CD4-positive, alpha-beta T cell (primary cell): ENCODE measurements at places on chromosomes 5 and 9.

DNA sequence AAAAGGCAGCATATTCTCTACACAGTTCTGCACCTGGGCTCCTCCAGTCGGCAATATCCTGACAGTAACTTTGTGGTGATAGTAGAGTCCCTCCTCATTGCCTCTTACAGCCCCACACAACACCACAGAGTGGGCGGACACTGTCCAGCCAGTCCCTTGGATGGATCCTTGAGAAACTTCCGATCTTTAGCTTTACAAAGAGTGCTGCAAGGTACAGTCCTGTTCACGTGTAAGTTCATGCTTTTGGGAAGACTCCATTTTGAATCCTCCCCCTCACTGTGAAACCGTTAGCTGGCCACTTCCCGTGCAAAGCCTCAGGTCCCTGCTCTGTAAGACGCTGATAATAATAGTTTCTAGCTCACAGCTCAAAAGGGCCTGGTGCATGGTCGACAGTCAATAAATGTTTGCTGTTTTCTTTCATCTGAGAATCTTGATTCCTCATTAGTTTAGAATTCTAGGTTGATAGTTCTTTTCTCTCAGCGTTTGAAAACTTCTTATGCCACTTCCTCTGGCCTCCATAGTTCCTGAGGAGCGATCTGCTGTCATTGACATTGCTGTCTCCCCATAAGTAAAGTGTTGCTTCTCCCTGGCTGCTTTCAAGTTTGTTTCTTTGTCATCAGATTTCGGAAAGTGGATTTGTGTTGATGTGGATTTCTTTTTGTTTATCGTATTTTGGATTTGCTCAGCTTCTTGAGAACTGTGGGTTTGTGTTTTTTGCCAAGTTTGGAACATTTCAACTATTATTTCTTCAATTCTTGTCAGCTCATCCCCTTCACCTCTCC, 82.9 kb downstream of the COL23A1 start:
- H3K4me1 ChIP-seq = no peaks in the 10 kb centered on the region
- H3K4me3 ChIP-seq = no peak overlapping the region
- no peaks in the 10 kb centered on the region for H3K36me3 ChIP-seq
- H3K27ac ChIP-seq = no peak overlapping the region
- DNase-seq = no peak
- H3K27me3 ChIP-seq = no peaks in the 10 kb centered on the region

DNA sequence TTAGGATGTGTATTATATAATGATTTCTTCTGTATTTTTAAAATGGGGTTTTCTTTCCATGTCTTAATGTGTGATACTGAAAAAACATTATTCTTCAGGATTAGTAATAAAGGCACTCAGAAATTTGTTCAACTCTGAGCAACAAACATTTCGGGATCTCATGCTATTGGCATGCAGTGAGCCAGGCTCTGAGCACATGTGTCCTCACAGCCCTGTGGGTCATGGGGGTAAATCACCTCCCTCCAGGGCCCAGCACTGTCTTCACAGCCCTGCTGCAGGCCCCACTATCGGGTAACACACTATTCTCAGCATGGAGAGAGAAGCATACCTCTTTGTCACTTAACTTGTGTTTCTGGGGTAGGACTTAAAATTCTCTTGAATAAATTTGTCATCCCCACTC, 14.0 kb downstream of the TMEM174 start:
- no peaks in the 10 kb centered on the region for H3K36me3 ChIP-seq
- no peaks in the 10 kb centered on the region for H3K4me1 ChIP-seq
- H3K4me3 ChIP-seq = no peak overlapping the region
- DNase-seq = no peak
- no peak overlapping the region for H3K27ac ChIP-seq
- H3K27me3 ChIP-seq = peaks cover 26% of the 10 kb centered on the region

GRCh38 chr5:107673039-107673367, 2.3 kb upstream of the EFNA5 start:
- H3K4me1 ChIP-seq = peaks cover 41% of the 10 kb centered on the region
- peak overlapping the region; percentile 42 for H3K4me3 ChIP-seq
- H3K36me3 ChIP-seq = no peaks in the 10 kb centered on the region
- no peak overlapping the region for H3K27ac ChIP-seq

DNA sequence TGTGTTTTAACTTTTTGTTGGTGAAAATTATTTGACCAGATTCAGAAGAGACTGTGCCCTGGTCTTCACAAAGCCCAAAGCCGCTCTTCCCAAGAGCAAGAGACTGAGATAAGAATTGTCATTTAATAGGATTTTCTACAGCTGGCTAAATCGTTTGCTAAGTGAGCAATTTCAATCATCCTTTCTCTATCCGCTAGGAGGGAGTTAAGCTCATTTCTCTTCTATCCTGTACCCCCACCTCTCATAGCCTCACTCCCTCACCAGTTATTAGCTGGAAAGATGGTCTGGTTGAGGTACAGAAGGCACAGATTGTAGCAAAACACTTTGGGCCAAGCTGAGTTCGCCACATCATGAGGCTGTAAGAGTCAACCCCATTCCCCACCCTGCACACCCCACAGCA, 43.0 kb upstream of the SIL1 start:
- H3K27ac ChIP-seq = no peak overlapping the region
- H3K4me1 ChIP-seq = peaks cover 1% of the 10 kb centered on the region
- no peaks in the 10 kb centered on the region for H3K36me3 ChIP-seq
- H3K27me3 ChIP-seq = no peaks in the 10 kb centered on the region
- no peak overlapping the region for H3K4me3 ChIP-seq

DNA sequence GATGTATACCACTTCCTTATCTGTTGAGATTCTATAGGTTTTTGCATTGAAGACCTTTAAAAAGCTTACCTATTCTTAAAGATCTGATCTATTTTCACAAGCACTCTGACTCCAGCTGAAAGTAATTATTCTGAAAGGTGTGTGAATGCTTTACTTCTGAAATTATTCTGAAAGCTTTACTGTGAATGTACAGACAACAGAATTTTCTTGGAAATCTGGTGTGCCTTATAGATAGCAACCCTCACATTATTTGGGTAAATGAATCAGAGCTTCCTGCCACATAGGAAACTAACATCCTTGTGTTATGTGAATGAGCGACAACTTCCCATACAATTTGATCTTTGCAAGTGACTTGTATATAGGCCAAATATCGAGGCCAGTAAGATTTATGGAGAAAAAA, 6.5 kb downstream of the CDO1 start:
- H3K4me1 ChIP-seq = no peaks in the 10 kb centered on the region
- DNase-seq = no peak
- H3K4me3 ChIP-seq = no peak overlapping the region
- H3K27me3 ChIP-seq = peaks cover 10% of the 10 kb centered on the region
- H3K36me3 ChIP-seq = no peaks in the 10 kb centered on the region

DNA sequence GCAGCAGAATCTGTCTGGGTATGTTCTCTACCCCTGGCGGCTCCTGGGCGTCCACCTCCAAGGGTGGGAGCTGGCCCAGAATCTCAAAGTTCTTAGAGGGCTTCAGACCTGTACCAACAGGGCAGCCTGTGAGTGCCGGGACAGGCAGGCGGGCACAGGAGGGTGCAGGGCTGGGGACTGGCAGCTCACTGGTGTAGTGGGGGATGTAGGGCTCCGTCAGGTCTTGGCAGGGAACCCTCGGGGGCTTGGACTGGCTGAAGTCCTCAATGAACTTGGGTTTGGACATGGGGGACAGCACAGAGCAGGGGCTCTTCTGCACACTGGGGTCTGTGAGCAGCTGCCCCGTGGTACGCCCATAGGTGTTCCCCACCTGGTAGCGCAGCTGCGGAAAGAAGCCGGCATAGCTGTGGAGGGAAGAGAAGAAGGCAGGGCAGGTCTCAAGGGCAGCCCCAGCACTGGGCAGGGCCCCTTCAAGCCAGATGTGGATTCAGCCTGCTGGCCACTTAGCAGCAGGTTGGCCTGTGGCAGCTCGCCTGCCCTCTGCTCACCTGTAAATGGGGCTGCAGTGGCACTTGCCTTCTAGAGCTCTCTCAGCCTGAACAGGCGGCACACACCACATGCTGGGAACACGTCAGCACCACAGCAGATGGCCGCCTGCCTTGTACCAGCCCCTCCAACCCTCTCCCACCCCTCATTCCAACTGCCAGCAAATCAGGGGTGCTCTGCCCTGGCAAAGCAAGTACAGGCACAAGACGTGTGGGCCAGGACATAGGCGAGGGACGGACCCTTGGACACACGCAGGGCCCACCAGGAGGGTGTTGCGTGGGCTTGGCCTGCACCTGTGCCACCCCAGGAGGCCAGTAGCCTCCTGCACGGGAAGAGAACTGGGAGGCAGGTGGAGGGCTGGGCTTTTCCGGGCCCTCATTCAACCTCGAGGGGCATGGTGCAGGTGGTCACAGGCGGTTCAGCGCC, 4.6 kb downstream of the TUBB4B start:
- H3K4me3 ChIP-seq = no peak overlapping the region
- no peaks in the 10 kb centered on the region for H3K27me3 ChIP-seq
- H3K36me3 ChIP-seq = peaks cover 21% of the 10 kb centered on the region
- no peak for DNase-seq
